Neuronal stem cell (in vitro differentiated cells): ENCODE measurements at places on chromosomes 7 and 10.

DNA sequence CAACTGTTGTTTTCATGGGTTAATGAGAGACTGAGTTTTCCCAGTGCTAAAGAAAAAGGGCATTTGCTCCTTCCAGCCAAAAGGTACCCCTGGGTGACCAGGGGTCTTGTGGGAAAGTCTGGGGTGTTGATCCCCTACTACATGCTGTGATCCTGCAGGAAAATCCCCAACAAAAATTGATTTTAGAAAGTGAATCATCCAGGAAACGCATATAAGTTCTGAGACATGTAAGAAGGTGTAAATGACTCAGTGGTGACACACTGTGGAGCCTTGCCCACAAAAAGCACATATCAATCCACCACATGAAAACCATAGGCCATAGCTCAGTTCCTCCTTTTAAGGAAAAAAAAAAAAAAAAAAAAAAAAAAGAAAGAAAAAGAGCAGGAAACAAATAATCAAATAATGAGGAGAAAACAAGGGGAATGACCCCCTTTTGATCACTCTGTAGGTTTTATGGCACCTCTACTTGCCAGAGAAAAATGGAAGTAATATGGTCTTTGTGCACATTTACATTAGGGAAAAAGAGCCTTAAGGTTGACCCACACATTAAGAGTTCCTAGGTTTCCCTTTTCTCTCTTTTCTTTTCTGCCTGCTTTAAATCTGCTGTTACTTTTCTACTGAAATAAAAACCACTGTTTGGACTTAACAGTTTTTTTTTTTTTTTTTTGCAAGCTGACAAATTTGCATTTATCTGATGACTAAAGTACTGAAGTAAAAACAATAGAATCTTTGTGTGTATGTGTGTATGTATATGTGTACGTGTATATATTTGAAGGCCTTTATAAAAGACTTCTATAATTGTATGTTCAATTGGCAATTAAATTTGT, 386.0 kb downstream of the KIF20B start:
- no peak for DNase-seq

DNA sequence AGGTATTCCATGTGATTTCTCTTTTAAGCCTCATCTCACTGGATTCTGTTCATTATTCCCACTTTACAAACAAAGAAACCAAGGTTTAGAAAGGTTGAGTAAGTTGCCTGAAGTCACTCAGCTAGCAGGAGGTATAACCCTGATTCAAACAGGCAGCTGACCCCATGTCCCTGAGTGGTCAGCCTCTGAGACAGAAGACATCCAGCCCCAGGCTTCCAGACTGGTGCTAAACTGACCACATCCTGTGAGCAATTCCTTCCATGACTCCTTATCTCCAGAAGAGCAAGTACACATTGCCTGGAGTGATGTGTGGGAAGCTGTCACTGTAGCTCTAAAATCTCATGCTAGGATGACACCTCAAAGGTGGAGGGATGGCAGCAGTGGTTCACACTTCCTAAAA, 3.7 kb downstream of the PLPP4 start:
- no peak for DNase-seq

DNA sequence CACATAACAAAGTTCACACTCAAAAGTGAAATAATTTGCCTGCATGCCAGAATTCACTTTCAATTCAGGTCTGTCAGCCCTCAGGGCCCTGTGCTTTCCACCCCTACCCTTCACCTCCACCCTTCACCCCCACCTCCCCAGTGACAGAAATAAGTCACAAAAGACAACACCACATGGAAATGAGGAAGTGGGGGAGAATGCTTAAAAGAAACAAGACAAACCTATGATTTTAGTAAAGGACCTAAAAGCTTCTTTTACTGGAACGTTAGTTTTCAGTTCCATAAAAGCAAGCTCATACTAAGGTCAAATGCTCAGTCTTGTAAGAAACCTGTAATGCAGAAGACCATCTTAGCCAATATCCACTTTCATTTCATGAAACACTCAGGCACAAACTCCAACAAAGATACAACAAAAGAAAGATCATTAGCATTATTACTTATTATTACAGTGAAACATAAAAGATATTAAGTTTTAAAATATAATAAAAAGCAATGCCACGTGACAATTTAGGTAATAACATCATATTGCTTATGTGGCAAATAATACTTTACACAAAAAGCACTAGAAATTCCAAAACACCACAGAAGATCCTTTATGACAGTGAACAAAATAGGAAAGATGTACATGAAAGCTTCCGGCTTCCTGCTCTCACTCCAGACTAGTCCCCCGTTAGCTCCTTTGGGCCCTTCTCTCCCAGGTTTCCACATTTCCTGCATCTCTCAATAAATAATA, 112.1 kb downstream of the LMBR1 start:
- no peak for DNase-seq

- DNase-seq = no peak
These were observed 798.1 kb downstream of the GATA3 start for GRCh38 chr10:8852546-8852945.

DNA sequence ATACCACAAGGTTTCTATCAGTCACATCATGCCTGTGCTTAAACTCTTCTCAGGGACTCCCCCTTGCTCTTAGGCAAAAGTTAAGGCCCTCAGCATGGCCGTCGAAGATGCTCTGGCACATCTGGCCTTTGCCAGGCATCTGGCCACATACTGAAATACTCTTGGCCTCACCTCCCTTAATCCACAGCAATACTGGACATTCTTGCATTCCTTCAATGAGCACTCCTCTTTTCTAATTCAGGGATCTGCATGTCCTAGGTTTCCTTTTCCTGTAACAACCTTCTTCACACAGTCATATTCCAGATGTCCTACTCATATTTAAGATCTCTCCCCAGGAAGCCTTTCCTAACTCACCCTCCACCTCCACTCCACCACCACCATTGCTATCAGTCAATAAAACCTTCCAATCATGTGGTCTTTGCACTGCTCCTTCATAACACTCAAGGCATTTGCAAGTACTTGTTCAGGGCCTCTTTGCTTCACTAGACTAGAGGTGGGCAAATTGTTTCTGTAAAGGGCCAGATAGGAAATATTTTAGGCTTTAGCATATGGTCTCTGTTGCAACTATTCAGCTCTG, 216.6 kb downstream of the KCNMA1 start:
- DNase-seq = no peak

GRCh38 chr7:111092406-111093236, 1.7 kb downstream of the LRRN3 start:
- DNase-seq = no peak

- DNase-seq = no peak
These were observed 23.2 kb upstream of the FGL2 start for GRCh38 chr7:77222819-77223218.

DNA sequence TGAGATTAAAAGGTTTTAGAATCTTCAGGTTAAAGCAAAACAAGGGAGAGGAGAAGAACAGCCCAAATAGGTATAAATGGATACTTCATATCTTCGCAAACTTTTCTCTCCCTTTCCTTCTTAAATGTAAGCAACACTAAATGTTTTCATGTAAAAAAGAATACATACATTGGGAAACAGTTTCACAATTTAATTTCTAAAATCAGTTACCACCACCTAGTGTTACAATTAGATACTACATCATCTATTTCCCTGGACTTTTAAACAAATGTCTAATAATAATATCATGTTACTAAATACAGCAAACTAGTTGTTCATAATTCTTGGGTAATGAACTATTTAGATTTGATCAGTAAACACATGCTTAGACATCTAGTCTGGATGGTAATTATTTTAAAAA, 35.8 kb downstream of the MINDY3 start:
- DNase-seq = no peak

DNA sequence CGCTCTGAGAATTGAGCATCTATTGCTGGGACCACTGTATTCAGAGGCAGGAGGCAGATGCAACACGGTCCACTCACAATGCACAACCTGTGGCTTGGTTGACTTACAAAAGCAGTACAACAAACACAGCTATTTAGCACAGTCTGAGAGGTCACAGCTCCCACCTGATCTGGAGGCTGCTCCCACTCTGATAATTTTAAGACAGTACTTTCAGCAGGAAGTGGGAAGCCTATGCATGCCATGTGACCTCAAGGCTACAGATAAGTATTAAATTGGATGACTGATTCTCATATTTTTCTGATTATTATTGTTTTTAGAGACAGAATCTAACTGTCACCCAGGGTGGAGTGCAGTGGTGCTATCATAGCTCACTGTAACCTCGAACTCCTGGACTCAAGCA, 659.3 kb downstream of the PARD3 start:
- no peak for DNase-seq

GRCh38 chr10:68756246-68756645, 35.2 kb downstream of the CCAR1 start:
- DNase-seq = no peak

GRCh38 chr7:140607441-140607989, 33.1 kb downstream of the DENND2A start:
- no peak for DNase-seq

- DNase-seq = no peak
These were observed 32.2 kb downstream of the ZCCHC24 start for GRCh38 chr10:79413196-79413595.

GRCh38 chr10:116109481-116109880, 163.5 kb downstream of the GFRA1 start:
- DNase-seq = no peak

GRCh38 chr7:46076527-46076926, 155.5 kb upstream of the IGFBP3 start:
- DNase-seq = no peak

GRCh38 chr10:11886138-11886474, 63.0 kb downstream of the PROSER2 start:
- DNase-seq = no peak

- no peak for DNase-seq
These were observed 14.8 kb upstream of the ZMIZ2 start for GRCh38 chr7:44733708-44734481.

GRCh38 chr10:114521255-114521654, 117.0 kb upstream of the AFAP1L2 start:
- DNase-seq = no peak

DNA sequence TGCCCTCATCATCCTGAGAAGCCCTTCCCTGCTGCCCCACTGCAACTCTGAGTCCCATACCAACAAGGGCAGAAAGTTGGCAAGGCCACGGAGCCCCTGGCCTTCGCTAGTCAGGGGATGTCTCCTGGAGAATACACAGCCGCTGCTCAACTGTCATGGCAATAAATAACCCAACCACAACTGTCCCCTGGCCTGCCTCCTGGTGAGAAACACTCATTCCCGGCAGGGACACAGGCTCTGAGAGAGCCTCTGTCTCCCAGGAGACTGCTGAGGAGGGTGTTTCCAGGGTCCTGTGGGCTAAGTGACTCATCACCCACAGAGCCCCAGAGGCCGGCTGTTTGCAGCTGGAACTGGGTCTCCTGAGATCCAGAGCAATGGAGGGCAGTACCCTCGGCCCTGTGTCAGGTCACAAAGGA, 354.1 kb downstream of the TNS3 start:
- no peak for DNase-seq

- DNase-seq = no peak
These were observed at the start of gene AOAH for GRCh38 chr7:36723951-36724664. Gene AOAH (minus strand): TSS chr7:36724494. CDS start chr7:36724148, 346 bp downstream.

DNA sequence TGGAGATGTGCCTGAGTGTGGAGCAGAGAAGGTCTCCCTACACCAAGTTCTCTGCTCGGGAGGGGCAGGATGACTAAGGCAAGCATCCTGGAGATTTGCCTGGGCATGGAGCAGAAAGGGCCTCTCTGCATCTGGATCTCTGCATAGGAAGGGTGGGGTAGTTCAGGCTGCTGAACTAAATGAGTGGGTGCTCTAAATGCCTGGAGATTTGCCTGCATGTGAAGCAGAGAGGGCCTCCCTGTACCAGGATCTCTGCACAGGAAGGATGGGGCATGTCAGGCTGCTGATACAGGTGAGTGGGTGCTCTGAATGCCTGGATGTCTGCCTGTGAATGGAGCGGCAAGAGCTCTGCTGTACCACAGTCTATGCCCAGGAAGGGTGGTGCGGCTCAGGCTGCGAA, 680.7 kb downstream of the SUGCT start:
- no peak for DNase-seq

GRCh38 chr10:29957907-29958331, 101.5 kb downstream of the JCAD start:
- no peak for DNase-seq

- DNase-seq = no peak
These were observed 132.7 kb downstream of the MDFIC start for GRCh38 chr7:115054478-115055065.

GRCh38 chr7:25663877-25664276, 435.6 kb upstream of the NPVF start:
- DNase-seq = no peak

GRCh38 chr7:73567846-73568685, 10.3 kb downstream of the TBL2 start:
- DNase-seq = no peak

- no peak for DNase-seq
These were observed 187.5 kb upstream of the AOAH start for GRCh38 chr7:36911788-36912187.

GRCh38 chr10:1115607-1115955, 59.4 kb downstream of the WDR37 start:
- DNase-seq = no peak

GRCh38 chr10:132229834-132230556, 43.2 kb downstream of the DPYSL4 start:
- no peak for DNase-seq

GRCh38 chr7:80722616-80723195, 84.3 kb downstream of the CD36 start:
- DNase-seq = no peak

DNA sequence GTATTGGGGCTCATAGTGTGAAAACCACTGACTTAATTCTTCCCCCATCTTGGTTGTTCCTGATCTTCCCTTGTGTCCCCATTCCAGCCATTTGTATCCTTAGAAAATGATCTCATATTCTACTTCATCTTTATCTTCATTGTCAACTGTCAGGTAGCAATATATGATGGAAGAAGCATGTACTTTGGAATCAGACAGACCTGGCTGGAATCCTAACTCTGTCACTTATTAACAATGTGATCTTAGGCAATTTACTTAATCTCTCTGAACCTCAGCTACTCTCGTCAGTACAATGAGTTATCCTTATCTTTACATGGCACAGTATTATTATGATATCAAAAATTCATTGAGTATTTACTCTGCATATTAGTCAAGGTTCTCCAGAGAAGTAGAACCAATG, 10.1 kb downstream of the CFTR start:
- DNase-seq = no peak

- DNase-seq = no peak
These were observed 20.9 kb downstream of the SLC25A16 start for GRCh38 chr10:68506411-68506810.

GRCh38 chr10:60576130-60577069, 186.7 kb upstream of the ANK3 start:
- no peak for DNase-seq

DNA sequence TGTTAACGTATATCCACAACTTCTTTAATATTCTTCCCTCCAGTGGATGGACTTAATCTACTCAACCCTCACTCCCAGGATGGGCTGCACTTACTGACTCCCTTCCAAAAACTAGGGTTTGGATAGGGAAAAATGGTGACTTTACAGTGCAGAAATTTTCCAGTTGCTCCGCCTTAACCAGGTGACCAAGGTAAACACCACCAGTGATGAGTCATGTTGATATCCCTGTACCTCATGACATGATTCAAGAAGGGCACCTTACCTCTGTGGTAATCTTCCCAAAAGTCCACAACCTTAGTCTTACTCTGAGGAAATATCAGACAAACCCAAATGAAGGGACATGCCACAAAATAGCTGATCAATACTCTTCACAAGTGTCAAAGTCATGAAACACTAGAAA, 3.5 kb upstream of the GSTK1 start:
- no peak for DNase-seq
